ENCODE measurements at places on chromosomes 5 and 9.

DNA sequence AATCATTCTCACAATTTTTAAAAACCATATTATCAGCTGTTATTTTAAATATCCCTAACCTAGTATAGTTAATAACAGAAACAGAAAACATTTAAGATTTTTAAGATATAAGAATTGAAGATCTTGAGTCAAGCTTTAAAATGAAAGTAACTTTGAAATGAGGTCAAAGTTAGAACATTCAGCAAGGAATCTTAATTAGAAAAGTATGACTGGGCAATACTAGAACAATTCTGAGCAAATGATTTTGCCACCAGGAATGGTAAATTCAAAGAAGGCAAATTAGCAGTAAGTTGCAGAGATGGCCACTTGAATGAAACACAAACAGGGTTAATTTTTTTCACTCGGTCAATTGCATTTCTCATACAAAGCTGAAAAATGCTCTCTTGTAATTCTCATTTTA, 117.9 kb downstream of the NXNL2 start:
- DNase-seq = no peak

- no peak for DNase-seq
Measured at GRCh38 chr5:117623042-117623805, 1048.6 kb upstream of the SEMA6A start.

GRCh38 chr5:39623291-39623865, 198.6 kb upstream of the DAB2 start:
- no peak for DNase-seq

- no peak for DNase-seq
Measured at GRCh38 chr5:111201705-111202104, 22.5 kb upstream of the CAMK4 start.

GRCh38 chr9:103991698-103992097, 102.4 kb upstream of the SMC2 start:
- DNase-seq = no peak

DNA sequence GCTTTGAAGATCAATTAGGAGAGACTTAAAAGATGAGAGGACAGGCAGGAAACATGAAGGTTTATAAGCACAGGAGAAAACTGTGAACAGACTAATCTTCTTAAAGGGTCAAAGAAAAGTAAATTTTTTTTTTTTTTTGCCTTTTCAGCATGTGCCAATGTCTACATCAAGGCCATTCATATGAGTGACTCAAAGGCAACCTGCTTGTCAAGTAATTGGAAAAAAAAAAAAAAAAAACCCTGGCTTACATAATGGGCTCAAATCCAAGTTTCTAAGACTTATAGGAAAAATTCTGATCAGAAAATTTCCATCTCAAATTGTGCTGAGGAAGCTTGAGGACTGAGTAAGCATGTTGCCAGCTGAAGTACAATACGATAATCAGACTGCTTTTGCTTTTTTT, 15.9 kb downstream of the PPP2R2B start:
- DNase-seq = no peak

- DNase-seq = no peak
Measured at GRCh38 chr5:147160902-147161700, 73.7 kb upstream of the STK32A start.

GRCh38 chr5:116035123-116035522, 2.9 kb downstream of the ARL14EPL start:
- DNase-seq = no peak

DNA sequence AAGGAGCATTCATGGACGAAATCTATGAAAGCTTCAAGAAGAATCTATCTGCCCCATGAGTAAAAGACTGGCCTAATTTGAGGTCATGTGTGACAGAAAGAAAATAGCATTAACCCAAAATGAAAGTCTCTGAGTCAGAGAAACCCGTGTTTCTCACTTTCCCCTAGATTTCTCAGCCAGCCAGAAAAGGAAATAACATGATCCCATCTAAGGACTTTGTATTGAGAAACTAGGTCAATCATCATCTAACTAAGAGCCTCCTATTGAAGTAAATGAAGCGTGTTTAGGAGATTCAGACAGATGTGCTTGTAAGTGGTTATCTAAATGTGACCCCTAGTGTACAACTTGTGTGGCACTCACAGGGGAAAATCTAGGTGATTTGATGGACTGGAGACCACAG, 77.3 kb upstream of the ZNF366 start:
- no peak for DNase-seq

DNA sequence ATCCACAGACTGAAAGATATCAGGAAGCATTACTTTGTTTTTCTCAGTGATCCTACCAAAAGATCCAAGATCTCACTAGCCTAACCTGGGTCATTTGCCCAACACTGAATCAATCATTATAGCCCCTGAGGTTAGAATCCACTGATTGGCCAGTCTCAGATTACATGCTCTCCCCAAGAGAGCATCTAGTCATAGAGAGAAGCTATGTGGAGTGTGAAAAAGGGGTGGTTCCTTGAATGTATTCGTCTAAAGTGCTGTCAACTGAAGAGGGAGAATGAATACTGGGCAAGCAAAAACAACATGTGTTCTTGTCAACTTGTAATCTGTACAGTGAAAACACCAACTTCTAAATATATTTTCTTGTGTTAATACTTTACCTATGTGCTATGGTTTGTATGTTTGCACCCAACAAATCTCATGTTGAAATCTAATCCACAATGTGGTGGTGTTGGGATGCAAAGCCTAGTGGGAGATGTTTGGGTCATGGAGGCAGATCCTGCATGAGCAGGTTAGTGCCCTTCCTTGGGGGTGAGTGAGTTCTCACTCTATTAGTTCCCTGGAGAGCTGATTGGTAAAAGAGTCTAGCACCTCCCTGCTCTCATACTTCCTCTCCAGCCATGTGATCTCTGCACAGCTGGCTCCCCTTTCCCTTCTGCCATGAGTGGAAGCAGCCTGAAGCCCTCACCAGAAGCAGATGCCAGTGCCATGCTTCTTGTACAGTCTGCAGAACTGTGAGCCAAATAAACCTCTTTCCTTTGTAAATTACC, 60.3 kb upstream of the PJA2 start:
- no peak for DNase-seq

DNA sequence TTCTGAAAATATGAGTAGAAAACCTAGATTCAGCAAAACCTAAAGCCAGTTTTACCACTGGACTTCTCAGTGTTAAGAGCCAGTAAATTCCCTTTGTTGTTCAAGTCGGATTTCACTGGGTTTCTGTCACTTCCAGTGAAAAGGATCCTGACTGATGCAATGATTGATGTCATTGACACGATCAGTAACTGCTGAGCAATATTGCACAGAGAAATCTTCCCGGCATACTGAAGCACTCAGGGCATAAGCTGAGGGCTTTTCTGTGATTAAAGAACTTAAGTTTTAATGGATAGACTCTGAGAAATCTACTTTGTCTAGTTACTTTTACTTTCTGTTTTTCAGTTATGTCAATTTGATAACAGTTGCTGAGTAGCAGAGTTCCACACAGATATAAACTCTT, 61.9 kb downstream of the DENND1A start:
- DNase-seq = no peak

- DNase-seq = no peak
Measured at GRCh38 chr9:115015018-115015635, 84.7 kb upstream of the TNFSF8 start.

DNA sequence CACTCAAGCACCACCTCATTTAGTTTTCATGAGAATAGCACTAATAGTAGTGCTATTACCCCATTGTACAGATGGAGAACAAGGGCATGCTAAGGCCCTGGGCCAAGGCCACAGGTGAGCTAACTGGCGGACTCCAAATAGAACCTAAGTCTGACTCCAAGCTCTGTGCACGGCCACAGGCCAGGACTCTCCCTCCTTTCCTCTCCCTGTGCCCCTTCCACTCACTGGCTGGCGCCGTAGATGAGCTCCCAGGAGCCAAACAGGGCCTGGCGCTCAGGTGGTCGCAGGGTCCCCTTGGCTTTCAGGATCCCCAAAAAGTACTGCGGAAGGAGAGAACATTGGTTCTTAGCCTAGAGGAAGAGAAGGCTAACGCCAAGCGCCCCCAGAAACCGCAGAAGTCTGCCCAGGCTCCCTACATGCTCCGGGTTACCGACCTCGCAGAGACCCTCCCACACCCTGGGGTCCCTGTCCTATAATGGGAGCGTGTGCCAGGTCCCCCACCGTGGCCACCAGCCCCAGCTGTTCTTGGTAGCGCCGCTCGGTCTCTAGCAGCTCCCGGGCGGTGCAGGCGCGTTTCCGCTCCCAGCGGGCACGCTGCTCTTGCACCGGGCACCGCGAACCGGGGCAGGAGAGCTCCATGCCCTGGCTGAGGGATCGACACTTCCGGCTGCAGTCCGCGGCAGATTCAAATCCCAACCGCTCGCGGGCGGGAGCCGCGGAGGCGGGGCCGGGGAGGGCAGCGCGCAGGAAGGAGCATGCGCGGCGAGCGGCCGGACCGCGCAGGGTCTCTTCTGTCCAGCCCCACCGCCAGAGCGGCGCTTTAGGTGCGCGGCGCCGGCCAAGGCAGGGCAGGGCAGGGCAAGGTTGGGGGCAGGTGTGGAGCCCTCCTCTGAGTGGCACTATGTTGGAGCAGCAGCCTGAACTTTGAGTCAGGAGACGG, at the start of gene ARHGEF39:
Gene ARHGEF39, minus strand, starts transcription at position 665 of the 940 bp plus-strand sequence. Its CDS starts 26 bp downstream, at position 639.
- peak; percentile 71 for DNase-seq

DNA sequence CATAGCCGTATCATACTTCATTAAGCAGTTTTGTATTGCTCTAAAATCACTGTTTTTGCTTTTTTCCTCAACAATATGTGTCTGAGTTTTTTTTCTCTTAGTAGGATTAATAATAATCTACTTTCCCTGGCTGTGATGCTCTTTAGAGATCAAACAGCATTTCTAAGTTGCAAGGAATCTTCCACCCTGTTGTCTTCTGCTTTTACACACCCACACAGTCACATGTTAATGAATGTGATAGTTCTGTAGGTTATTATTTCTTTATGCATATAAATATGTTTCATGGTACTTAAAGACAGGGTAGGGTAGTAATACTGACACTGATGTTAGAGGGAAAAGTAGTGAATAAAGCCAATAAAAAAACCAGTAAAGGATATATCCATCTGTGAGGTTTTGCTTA, 29.3 kb downstream of the SLC44A1 start:
- DNase-seq = no peak

GRCh38 chr9:32394381-32395049, 10.1 kb downstream of the ACO1 start:
- no peak for DNase-seq

DNA sequence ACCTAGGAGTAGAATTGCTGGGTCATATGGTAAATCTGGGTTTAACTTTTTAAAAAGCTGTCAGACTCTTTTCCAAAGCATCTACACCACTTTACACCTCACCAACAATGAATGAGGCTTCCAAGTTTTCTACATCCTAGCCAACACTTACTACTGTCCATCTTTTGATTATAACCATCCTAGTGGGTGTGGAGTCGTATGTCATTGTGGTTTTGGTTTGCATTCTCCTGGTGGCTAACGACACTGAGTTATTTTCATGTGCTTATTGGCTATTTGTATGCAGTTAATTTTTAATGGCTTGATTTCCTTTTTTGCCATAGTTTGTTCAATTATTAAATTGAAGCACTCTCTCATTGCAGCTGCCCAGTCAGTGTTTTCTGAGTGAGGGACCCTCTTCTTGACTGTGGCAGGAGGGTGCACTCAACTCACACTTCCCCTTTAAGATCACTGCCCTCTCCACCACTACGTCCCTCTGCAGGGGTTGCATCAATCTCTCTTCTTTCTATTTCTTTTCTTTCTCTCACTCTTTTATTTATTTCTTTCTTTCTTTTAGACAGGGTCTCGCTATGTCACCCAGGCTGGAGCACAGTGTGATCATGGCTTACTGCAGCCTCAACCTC, 182.3 kb downstream of the C9orf152 start:
- no peak for DNase-seq

GRCh38 chr9:761793-762560, 79.5 kb upstream of the DMRT1 start:
- no peak for DNase-seq

DNA sequence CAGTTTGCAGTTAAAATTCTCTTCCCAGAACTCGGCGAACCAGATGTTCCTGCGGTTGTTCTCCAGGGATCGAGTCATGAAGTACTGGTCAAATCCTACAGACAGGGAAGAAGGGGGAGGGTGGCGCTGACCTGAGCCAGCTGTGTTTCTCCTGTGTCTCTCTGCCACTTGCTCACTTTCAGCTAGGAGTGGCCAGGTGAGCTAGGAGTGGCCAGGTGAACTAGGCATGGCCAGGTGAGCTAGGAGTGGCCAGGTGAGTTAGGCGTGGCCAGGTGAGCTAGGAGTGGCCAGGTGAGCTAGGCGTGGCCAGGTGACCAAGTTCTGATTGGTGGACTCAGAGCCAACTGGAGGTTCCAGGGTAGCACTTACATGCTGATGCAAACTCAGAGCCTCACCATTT, 5.8 kb downstream of the GRM6 start:
- DNase-seq = no peak

DNA sequence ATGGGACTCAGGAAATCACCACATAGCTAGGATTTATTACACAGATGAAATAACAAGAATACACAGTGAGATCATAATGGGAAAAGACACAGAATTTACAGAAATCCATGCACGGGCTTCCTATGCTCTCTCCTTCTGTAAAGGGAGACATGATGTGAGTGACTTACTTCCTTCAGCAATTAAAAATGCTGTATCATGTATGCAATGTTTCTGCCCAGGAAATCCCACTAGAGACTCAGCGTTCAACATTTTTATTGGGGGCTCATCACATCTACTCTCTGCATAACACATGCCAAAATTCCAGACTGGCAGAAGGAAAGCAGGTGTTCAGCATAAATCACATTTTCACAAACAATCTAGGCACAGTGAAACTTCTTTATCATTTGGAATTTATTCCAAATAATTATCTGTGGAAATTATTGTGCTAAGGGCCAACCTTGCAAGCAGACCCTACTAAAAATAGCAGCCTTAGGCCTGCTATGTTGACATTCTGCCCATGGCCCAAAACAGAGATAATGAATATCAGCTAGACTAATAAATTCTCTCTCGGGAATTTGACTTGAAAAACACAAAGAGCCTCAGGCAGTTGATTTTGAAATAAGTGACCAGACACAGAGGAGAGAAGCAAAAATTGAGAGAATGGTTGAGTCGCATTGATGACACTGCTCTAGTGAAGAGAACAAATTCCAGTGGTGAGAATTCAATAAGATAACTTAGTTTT, 31.4 kb upstream of the SELENOP start:
- no peak for DNase-seq

GRCh38 chr5:43039471-43040286, 440 bp downstream of the ANXA2R start:
- peak; percentile 51 for DNase-seq

DNA sequence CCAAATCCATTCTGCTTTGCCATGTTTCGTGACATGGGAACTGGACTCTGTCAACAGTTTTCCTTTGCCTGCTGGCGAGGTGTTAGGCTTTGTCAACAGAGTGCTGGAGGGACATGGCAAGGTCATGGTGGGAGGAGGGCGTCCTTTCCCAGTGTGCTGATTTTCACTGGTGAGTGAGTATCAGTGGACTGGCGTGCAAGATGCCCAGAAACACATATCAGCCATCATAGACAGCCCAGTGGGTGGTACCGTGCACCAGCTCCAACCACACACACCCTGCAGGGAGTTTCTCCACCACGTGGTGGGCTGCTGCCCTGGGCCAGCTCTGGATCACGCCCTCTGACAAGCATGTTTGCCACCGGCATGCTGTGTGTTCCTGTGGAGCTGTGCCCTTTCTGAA, 50.0 kb upstream of the ABL1 start:
- DNase-seq = no peak

DNA sequence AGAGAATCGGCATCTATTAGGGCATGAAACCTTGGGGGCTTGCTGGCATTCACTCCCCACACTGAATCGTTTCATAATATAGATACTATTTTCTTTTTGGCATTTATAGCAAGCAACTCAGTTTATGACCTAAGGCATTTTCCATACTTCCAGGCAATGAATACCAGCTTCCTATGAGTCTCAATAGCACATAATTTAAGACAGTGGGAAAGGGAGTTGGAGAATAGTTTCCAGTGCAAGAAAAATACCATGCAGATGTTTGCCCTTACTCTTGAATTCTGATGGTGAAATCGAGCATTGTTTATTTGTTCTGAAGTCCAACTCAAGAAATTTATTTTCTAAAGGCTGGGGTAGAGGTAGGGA, 175.8 kb upstream of the KLF9 start:
- no peak for DNase-seq
